Coronary artery (tissue), 2 donors: ENCODE measurements at places on chromosomes 4 and X.

DNA sequence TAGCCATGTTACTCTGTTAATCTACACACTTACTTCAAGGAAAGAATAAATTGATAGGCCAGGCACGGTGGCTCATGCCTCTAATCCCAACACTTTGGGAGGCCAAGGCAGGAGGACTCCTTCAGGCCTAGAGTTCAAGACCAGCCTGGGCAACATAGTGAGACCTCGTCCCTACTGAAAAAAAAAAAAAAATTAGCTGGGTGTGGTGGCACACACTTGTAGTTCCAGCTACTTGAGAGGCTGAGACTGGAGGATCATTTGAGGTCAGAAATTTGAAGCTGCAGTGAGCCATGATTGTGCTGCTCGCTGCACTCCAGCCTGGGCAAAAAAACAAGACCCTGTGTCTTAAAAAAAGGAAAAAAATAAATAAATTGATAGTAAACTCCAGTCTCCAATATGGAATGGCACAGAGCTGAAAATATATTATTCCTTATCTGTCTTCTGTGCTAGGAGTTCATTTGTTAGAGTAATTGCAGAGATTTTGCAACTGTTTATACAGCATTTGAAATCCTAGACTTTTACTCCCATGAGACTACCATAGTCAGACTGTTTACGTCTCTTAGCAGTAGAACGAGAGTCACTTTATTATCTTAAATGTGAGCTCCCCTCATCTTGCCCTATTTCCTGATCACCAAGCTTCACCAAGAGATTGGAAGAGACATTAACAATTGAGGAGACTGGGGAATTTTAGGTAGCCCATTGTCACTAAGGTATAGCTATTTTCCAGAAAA, 18.8 kb upstream of the TMEM131L start:
- DNase-seq, result no peak

- DNase-seq, result no peak
Observed at GRCh38 chr4:69831646-69832325, 28.2 kb downstream of the SULT1E1 start.

GRCh38 chrX:130531066-130531465, 129.3 kb downstream of the RBMX2 start:
- no peak for DNase-seq

DNA sequence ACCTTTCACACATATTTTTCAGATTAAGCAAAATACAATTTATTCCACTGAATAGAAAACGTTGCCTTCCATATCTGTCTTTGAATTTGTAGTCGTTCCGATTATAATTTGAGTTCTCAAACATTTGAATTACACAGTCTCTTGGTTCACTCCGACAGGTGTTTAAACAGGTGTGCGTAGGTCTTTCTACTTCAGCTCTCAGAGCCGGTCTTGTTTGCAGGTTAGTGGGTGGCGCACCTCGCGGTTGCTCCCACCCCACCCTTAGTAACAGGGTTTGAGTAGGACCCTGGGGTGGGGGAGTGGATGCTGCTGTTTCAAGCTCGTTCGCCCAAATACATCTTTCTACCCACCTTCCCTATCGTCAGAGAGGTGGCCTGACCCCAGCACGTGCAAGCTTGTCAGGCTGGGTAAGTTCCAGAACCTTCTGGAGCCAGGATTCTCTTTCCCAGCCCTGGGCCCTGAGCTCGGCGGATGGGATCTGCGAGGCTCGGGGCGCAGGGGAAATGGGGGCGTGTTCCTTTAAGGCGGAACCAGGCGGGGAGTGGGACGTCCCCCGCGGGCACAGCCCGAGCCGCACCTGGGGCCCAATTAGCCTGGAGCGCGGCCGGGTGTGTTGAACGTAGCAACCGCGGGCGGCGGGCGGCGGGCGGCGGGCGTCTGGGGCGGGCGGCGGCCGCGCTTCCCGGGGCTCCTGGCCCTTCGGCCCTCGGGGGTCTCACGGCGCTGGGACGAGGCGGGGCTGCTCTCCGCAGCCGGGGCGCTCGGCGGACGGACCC, at the start of gene FAM149A:
Gene FAM149A (plus strand): TSS at position 591 of the 776 bp plus-strand sequence.
- DNase-seq, result no peak

- no peak for DNase-seq
Observed at GRCh38 chrX:138777230-138777629, 65.7 kb upstream of the FGF13 start.

GRCh38 chrX:22520128-22520828, 247.6 kb downstream of the CBLL2 start:
- no peak for DNase-seq

DNA sequence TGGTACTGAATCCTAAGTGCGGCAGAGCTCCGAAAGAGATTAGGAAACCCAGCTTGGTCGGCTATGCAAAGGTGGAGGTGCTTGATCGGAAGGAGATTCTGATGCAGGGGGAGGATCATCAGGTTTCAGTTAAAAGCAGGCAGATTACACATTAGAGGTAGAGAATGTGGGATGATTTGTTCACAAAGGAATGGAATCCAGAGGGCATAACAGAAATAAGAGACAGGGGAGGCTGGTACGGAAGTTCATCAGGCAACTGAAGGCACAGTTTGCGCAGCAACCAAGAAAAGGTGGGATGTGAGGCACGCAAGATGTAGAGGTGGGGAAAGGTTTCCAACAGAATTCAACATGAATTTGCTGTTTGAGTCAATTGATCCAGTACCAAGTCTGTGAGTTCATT, 424 bp upstream of the ZNF330 start:
- no peak for DNase-seq

GRCh38 chr4:153292897-153293741, 51.4 kb upstream of the MND1 start:
- no peak for DNase-seq

GRCh38 chrX:7709845-7710244, 133.1 kb upstream of the VCX start:
- DNase-seq, result no peak

DNA sequence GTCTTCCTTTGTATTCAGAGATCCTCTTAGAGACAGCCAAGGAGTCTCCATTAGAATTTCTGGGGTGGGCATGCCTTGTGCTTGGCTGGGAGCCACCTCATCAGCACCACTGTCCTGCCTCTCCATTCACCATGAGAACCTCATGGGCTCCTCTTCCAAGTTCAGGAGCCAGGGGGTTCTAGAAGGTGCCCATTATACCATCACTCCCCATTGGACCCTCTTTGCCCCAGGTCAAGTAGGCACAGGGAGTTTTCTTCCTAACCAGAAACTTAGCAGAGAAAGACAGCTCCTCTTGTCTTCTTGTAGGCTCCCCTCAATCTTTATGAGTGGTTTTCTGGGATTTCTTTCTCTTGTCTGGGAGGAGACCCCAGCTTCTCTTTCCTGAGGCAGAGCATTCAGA, 31.1 kb downstream of the ASMT start:
- DNase-seq, result no peak

DNA sequence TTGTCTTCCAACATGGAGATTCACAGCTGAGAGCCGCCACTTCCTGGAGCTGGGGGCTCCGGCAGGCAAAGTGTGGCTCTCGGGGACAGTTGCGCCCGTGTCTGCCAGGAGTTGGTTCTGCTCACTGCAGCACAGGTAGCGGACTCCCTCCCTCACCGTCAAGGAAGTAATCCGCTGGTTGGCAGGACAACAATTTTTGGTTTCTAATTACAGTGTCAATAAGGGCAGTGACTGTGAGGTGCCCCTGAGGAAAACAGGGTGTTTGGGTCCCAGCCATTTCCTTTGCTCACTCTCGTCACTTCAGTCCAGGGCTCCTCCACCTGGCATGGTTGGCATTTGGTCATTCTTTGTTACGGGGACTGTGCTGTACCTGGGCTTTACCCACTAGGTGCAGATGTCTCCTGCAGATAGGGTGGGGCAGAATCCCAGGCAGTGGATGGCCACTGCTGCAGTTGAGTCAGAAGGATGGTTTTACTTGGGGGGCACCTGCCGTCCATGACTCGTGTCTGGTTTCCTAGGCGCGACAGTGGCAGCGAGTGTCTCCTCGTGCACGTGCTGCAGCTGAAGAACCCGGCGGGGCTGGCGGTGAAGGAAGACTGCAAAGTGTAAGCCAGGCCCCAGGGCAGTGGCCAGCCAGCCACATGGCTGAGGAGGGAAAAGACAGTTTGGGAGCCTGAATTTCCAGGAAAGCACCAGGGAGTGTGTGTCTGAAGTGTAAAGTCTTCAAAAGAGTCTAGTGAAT, 32.1 kb upstream of the CLCN4 start:
- no peak for DNase-seq

DNA sequence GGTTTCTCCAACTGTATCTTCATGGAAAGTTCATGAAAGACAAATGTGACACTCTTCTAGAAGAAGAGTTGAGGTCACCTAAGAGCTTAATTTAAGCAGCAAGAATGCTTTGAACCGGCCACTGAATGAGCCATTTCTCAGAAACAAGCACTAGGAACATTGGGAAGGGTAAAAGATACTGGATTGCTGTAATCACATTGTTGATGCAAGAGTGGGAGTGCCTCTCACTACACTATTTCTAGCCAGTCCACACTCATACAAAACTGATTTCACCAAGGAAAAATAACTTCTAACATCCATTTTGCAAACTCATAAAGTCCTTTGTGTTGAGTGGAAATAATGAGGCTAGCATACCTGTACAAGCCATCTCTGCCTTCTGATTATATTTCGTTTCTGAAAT, 220.3 kb downstream of the RELL1 start:
- no peak for DNase-seq

DNA sequence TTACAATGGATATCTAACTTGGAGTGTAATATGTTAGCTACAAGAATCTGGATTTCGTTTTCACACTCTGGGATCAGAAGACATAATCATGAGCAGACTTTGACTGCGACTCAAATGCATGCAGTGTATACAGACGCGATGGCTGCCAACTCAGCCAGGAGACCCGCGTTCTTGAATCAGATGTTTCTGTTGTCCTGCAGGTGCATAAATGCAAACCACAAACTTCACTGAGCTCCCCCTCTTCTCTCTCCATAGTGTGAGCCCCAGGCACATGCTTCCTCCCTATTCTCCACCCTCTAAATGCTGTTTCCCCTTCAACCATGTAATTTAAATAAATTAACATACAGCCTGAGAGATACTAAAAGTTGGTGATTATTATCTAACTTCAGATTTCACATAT, 347.9 kb downstream of the DCHS2 start:
- DNase-seq, result no peak

DNA sequence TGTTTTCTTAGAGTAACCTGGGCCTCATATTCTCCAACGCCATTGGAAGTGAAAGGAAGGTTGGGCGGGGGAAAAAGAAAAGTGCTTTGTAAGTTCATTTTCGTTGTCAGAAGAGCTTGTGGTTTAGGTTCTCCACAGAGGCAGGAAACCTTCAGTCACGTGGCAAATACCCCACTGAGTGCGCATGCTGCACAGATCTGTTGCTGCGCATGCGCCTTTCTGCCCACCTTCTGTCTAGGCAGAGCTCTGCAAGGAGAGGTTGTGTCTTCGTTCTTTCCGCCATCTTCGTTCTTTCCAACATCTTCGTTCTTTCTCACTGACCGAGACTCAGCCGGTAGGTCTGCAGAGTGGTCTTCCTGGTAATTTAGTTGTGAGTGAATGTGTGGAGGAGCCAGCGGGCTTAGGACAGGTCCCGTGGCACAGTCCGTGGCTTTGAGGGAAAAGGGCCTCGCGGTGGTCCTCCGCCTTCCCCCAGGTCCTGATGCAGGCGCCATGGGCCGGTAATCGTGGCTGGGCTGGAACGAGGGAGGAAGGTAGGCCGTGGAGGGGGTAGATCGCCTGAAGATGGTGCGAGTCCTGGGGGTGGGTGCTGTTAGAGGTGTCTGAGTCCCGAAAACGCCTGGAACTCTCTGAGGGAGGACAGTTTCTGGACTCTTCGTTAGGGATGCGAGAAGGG, at the start of gene PAGE5:
Gene PAGE5 (plus strand): TSS at position 228 of the 676 bp plus-strand sequence. CDS start 1,037 bp downstream, outside the sequence.
- no peak for DNase-seq

GRCh38 chr4:43932448-43932847, 516.2 kb downstream of the KCTD8 start:
- no peak for DNase-seq

DNA sequence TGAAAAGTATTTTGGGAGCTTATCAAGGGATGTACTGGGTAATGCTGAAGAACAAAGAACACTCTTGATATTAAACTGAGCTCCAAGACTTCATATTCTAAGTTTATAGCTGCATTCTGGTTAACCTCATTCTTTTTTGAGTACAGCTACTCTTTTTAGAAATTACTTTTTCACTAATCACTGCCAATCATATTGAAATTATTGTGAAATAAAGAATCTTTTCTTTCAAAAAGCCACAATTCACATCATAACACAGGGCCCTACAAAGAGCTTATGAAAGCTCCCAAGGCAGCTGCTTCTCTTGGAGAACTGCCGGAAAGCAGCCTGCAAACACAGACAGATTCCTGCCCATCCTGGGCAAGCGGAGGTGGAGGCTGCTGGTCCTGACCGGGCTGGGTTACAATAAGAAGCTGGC, 121.4 kb downstream of the RNF150 start:
- DNase-seq, result no peak

DNA sequence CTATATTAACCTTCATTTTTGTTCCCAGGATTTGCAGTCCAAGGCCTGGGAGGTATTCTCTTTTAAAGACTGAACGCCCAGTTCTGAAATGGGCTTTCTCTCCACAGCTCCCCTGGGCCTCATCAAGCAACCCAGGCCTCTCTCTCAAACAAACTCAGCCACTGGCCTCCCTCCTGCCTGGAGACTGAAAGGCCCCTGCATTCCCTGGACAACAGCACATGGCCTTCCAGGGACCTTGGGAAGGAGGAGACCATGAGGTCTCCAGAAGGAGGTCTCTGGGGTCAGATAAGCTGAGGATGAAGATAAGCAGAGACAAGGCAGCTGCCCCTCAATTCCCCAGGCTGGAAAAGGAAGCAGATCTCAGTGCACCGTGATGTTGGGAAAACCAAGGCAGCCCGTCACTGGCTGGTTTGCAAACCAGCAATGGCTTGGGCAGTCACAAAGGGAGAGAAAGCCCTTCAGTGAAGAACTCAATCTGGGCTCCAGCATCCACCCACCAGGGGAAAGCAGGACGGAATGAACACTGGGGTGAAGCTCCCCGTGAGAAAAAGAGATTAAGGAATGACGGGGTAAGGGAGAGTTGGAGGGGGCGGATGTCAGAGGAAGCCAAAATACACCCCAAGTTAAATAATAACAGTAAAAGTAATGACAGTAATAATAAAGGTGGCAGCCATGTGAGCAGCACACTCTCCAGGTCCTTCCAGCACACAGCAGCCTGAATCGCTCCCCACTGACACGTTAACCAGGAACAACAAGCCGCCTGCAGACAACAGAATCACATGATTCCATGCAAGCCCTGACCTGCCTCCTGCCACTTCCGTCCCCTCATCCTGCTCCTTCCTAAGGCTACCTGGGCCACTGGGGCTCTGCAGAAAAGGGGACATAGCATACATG, 22.3 kb downstream of the AMOT start:
- no peak for DNase-seq

- no peak for DNase-seq
Observed at GRCh38 chrX:119290476-119290875, 54.4 kb downstream of the PGRMC1 start.
